ENCODE measurements at places on chromosomes 7 and 10.
A peak's percentile ranks its signal among the peaks of the same experiment; 100 is the strongest.

GRCh38 chr10:132397036-132397541 is at the start of gene PWWP2B:
Gene PWWP2B, plus strand, starts transcription at chr10:132397200. Its CDS starts 27 bp downstream, at chr10:132397227.
- no peak for DNase-seq

DNA sequence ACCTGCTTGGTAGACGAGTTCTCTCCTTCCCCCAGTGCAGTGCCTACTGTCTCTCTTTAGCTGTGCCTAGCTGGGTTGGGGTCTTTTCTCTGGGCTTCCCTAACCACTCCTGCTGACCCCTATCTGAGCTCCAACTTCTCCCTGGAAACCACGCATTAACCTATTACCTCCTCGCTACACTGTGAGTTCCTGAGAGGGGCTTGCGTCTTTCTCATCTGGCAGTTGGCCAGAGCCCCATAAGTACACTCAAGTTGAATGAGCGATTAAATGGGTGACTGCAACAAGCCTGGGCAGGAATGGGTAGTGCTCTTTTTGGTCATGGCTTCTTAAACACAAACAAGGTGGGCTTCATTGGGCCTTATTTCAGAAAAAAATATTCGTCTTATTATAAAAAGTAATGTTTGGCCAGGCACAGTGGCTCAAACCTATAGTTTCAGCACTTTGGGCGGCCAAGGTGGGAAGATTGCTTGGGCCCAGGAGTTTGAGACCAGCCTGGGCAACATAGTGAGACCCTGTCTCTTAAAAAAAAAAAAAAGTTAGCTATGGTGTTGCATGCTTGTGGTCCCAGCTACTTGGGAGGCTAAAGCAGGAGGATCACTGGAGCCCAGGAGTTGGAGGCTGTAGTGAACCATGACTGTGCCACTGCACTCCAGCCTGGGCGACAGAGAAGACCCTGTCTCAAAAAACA is 41.4 kb downstream of the SYPL1 start:
- no peak for DNase-seq

- DNase-seq, result no peak
Measured at GRCh38 chr10:131808370-131808930, 92.4 kb upstream of the PPP2R2D start.

DNA sequence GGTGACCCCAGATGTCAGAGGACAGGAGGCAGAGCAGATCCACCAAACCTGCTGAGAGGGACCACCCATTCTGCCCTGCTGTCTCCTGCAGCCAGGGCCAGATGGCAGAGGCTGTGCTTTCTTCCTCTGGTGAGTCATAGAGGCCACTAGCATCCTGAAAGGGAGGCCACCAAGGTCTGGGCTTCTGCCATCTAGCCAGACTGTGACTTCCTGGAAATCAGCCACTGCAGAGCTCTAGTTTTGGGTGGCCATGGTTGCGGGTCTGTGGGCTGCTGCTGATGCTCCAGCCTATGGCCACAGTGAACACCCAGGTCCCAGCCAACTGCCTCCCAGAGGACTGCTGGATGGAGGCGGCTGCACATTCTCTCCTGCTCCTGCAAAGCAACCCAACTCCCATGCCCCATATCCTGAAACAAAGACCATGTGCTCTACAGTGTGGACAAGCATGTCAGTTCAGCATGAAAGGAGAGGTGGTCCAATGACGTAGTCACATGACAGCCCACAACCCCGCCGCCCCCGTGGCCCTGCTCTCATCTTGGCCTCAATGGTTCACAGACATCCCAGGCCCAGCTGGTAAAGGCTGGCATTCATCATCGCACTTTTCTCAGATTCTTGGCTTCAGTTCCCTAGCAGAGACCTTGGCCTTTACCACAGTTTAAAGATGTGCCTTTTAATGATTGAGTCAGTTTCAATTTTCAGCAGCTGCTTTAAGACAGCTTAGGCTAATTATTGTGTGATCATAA is 73.9 kb upstream of the CXCL12 start:
- no peak for DNase-seq

DNA sequence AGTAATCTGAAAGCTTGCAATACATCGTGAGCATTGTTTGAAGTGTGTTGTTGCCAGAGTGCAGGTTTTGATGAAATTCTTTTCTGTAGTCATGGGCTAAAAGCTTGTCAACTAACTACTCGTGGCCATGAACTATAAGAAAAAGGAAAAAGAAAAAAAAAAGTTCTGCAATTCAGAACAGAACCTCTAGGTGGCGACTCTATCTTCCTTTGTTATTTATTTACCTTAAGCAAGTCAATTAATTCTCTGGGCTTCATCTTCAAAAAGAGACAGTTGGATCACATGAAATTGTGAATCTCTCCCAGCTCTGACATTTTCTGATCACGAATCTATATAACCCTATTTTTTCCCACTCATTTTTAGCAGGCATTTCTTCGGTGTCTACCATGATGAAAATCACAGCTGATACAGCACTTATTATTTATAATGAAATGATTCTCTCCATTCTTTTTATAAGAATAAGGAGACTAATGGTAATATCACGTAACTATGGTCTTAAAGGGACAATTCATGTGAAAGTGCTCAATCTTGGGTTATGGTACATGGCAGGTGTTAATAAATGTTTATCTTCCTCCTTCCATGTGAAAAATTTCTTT is 18.8 kb downstream of the TMEM196 start:
- DNase-seq, result peak; percentile 16

DNA sequence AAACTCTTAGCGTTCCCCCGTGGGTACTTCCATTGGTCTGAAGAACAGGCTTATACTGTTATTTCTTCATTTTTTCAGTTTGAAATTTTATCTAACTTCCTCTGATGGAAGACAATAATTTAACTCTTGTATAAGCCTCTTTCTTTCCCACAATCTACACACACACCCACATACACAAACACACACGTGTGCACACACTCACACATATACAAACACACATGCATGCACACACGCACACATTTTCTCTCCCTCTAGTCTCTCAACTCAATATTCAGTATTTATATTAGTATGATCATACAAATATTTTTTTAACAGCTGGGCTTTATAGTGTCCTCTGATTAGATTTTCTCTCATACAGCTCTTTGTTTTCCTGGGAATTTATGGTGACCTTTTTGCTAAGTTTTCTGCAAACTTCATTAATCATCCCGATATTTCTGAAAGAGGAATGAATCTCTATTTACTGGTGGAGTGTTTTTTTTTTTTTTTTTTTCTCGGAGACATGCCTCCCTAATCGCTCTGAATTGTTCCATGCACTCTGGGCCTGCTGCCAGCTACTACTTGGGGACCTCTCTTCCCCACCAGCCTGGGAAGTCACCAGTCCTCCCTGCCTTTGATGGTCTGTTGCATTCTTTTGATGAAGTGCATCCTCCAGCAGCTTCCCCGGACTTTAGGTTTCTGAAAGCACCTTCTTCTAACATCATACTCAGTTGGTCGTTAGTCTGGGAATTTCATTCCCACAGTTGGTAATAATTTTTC is 75.5 kb downstream of the ZNF777 start:
- no peak for DNase-seq

GRCh38 chr10:90424730-90425129 is 433.1 kb downstream of the HTR7 start:
- DNase-seq, result no peak

DNA sequence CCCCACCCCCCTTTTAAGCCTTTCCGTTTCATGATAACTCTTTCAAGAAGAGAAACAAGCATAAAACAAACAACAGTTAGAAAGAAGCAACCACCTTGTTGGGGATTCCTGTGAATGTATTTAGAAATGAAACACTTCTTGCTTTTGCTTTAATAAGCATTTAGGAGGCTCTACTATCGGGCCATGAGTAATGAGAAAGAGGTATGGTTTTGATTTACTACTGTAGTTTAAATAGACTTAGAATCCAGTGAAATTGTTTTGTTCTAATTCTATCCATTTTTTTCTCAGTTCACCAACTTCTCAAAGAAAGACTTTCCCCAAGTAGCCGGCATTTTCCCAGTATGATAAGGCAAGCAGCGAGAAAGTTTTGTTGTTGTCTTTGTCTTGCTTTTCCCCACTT is 168.7 kb upstream of the HABP2 start:
- no peak for DNase-seq

- no peak for DNase-seq
Measured at GRCh38 chr7:44112997-44113763, 9.0 kb downstream of the AEBP1 start.

- no peak for DNase-seq
Measured at GRCh38 chr7:4159154-4159501, 523.0 kb upstream of the FOXK1 start.

GRCh38 chr10:113177936-113178335 is 227.9 kb downstream of the TCF7L2 start:
- no peak for DNase-seq

DNA sequence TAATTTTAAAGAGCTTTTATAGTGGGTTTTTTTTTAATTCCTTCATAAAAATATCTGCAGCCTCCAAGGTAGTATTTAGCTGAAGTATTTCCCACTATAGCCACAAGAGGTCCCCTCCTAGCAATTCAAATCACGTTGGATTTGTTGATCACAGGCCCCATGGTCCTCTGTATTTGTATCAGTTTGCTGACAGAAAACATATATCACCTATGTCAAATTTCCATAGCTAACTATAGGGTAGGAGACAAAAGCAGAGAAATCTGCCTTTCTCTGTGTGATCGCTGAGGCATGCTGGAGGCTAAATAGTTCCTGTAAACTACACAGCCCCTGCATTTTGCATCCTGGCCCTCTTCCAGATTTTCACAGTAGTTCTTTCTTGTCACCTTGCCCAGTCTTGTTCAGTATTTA is 1.7 kb upstream of the CTNNA3 start:
- DNase-seq, result peak; percentile 60

DNA sequence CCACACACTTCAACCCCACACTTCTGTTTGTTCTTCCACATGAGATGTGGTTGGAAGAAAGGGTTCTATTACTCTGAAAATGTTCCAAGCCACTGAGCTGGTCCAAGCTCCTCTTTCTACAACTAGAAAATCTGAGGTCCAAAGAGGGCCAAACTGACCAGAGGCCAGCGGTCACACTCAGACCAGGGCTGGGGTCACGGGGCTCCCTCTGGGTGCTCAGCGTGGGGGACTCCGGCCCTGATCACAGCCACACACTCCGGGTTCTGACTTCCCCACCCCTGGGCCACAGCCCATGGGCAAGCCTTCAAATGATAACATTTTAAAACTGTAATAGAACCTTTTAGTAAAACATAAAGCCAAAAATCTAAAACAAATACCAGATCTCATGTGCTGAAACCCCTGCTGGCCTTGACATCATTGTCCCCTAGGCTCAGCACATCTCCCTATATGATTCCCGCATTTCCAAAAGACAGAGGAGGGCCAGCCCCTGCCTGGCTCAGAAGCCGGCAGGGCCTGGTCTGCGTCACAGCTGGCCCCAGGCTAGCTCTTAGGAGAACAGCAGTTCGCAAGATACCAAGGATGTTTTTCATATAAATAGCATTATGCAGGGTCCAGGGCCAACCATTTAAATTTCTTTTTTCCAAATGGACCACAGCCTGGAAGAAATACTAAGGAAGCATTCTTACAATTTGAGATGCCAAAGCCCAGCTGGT is 3.3 kb downstream of the CRYGN start:
- DNase-seq, result no peak

GRCh38 chr7:17134786-17135185 is 163.7 kb upstream of the AHR start:
- no peak for DNase-seq

GRCh38 chr7:93651603-93652159 is 77.2 kb upstream of the CALCR start:
- DNase-seq, result no peak

DNA sequence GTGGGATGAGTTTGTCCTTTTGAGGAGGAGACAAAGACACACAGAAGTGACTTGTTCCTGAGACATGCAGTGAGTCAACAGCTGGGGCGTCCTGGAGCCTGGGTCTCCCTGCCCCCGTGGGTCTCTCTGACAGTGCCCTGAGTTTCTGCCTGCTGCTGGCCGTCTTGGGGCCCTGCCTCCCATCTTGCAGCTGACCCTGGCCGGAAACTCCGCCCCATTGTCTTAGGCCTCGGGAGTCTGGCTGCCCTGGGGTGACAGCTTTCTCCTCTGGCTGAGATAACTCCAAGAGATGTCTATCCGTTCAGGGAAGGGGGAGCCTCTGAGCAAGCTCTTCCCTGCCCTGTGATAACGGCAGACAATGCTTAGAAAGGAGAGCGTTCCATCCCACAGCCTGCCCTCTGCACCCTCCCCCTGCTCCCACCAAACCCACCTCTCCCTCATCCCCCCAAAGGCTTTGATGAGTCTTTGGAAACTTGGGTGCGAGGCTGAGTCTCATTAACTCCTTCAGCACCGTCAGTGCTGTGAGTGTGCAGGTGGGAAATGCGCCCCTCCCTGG is 69.5 kb upstream of the PODXL start:
- DNase-seq, result peak; percentile 100

- no peak for DNase-seq
Measured at GRCh38 chr7:116236020-116236630, 25.8 kb downstream of the TES start.

- DNase-seq, result peak; percentile 68
Measured at GRCh38 chr10:77111611-77112550, 525.7 kb downstream of the KCNMA1 start.

GRCh38 chr10:76469675-76470074 is 1038.3 kb downstream of the LRMDA start:
- no peak for DNase-seq

DNA sequence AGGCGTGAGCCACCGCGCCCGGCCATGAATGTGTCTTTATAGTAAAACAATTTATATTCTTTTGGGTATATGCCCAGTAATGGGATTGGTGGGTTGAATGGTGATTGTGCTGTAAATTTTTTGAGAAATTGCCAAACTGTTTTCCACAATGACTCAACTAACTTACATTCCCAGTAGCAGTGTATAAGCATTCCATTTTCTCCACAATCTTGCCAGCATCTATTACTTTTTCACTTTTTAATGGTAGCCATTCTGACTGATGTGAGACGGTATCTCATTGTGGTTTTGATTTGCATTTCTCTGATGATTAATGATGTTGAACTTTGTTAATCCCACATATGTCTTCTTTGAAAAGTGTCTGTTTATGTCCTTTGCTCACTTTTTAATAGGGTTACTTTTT is 1187.9 kb downstream of the XPNPEP1 start:
- DNase-seq, result no peak

DNA sequence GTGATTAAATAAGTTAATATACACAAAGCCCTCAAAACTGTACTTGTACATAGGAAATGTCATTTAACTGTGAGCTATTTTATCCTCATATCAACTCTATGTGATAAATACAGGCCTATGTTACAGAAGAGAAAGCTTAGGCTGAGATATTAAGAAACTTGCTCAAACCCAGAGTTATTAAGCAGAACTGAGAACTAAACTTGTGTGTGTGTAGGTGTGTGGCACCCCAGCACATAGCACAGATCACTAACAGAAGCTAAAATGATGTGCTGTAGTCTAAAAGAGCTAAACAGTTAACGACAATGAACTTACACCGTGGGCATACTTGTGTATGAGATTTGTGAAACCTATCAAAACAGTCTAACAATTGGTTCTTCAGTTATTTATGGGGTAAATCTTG is 34.5 kb downstream of the MTPN start:
- no peak for DNase-seq
